ENCODE measurements at places on chromosomes 1 and 21.

DNA sequence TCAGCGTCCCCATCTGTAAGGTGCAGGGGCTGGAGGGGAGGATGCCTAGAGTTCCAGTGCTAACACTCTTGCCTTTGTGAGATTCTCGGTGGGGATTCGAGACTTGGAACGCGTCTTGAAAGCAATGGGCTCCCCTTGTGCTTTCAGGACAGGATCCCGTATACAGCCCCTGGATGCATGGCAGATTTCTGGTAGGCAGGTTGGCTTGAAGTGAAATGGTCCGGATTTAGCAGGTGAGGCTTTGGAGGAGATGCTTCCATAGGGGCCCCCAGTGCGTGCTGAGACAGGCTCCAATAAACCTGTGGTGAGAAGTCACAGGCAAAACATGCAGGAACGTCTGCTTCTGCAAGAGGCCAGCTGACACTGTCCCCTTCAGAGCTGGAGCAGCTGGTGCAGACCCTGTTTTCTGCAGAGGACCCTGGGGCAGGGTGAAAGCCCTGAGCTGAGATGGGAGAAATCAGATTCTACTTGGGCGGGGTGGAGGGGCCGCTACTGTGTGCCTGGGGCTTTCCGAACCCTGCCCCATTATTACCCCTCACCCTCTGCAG is 270.4 kb downstream of the PTPRU start:
- no peak for DNase-seq

DNA sequence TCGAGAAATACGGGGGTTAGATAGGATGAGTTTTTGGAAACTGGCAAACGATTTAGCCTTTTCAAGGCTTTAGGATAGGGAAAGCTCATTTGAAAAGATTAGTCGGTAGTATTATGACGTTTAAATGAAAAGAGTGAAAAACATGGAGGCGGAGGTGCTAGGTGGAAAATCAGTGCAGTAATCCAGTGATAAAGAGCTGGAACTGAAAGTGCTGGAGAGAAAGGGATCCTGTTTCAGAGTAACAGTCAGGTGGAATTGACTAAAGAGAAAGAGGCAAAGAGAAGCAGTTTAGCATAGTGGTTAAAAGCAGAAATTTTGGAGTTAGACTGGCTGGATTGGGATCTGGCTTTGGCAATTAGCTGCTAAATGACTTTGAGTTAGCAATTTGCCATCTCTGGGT is 945 bp downstream of the WDR3 start:
- DNase-seq: no peak

- DNase-seq: no peak
Measured at GRCh38 chr1:200740571-200741208, 2.0 kb downstream of the CAMSAP2 start.

- no peak for DNase-seq
Measured at GRCh38 chr1:194338241-194338948, 1152.0 kb upstream of the B3GALT2 start.

GRCh38 chr1:223244366-223245103 is 101.5 kb upstream of the TLR5 start:
- no peak for DNase-seq

DNA sequence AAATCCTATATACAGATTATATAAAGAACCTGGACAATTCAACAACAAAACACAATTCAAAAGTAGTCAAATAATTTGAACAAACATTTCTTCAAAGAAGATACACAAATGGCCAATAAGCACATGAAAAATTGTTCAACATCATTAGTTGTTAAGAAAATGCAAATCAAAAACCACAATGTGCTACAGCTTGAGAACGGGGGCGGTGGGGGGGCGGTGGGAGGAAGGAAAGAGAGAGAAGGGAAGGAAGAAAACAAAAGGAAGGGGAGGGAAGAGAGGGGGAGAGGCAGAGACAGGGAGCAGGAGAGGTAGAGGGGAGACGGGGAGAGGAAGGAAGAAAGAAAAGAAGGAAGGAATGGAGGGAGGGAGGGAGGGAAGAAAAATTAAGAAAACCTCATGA is 44.1 kb downstream of the ASH1L start:
- no peak for DNase-seq

DNA sequence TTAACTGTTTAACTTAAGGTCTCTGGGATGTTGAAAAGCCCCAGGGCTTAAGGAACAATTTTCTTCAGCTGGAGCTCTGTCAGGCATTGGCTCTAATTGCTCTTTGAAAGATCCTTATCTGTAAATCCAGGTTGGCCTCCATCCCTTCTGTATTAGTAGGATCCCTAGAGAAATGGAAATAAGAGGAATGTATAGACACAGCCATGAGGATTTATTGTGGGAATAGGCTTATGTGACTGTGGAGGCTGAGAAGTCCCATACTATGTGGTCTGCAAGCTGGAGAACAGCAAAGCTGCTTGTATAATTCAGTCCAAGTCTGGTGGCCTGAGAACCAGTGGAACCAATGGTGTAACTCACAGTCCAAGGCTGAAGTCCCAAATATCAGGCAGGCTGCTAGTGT is 47.6 kb upstream of the VAV3 start:
- DNase-seq: no peak

GRCh38 chr1:157948312-157949073 is 45.0 kb upstream of the KIRREL1 start:
- DNase-seq: peak; percentile 60

DNA sequence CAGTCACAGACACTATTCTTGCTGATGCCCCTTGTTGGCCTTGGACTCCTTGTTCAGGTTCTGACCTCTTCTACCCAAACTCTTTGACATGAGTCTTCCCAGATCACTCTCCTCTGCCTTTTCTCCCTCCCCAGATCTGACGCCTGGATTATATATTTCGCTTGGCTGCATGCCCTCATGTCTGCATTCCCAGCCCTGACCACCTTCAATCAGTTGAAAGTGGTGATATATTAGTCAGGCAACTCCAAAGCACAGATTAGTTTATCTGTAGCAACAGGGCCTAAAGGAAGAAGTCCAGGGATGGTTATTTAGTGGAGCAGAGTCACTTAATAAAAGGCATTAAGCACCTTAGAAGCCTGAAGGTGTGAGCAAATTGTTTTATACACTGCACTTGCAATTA is 110.0 kb upstream of the GUCA2B start:
- no peak for DNase-seq

- peak; percentile 10 for DNase-seq
Measured at GRCh38 chr1:185674201-185674600, 60.0 kb upstream of the HMCN1 start.

- DNase-seq: no peak
Measured at GRCh38 chr1:30909365-30910068, 959 bp upstream of the SDC3 start.

- DNase-seq: peak; percentile 42
Measured at GRCh38 chr1:200938955-200939354, 44.3 kb downstream of the INAVA start.

- no peak for DNase-seq
Measured at GRCh38 chr21:34524646-34525601, 12.9 kb upstream of the KCNE1 start.

GRCh38 chr1:193448682-193449461 is 262.5 kb upstream of the B3GALT2 start:
- DNase-seq: no peak

DNA sequence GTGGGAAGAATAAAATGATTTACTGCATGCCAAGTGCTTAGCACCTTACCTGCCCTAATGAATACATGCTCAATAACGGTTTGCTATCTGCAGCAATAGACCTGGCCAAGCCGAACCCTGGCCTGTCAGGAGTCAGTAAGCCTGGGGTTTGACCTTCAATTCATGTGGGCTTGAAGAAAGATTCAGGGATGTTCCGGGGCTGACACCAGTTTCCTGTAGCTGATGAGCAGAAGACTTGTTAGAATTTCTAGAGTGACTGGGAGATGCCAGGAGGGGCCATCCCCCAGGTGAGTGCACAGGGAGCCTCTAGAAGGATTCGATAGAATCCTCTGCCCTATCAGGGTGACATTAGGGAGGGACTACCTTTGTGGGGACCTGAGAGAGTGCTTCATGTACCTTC is 210.9 kb downstream of the HIVEP3 start:
- no peak for DNase-seq

GRCh38 chr1:151199873-151200581 is 1.7 kb downstream of the PIP5K1A start:
- DNase-seq: no peak

GRCh38 chr1:223844787-223845036 is 1.0 kb downstream of the TP53BP2 start:
- no peak for DNase-seq

DNA sequence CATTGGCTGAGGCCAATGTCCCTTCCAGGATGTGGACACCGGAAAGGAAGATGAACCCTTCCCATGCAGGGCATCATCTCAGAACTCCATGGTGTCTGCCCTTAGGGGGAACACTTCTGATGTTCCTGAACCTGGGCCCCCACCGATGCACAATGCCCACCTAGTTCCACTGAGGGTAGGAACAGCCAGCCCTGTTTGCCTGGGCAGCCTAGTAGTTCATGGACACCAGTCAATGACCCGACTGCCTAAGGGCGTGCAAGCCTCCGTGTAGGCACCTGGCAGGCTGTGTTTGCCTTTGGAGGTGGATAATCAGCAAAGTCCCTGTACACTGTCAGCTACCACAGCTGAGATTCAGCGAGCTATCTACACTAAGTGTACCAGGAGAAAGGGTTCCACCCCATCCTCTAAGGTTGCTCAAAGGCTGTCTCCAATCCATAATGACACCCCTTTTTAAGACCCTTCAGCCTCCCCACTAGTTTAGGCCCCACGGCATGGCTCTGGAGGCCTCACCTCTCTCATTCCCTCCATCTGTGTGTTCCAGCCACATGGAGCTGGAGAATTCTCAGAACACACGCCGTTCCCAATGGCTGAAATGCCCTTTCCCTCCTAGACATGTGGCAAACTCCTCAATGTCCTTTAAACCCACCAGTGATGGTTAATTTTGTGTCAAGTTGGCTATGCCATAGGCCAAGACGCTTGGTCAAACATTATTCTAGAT is 124.8 kb upstream of the EDN2 start:
- DNase-seq: no peak

- no peak for DNase-seq
Measured at GRCh38 chr1:224067621-224068457, 46.1 kb upstream of the FBXO28 start.

GRCh38 chr21:40049931-40050290 is 182.7 kb downstream of the PCP4 start:
- DNase-seq: no peak

GRCh38 chr1:234893725-234894630 is 234.7 kb downstream of the TOMM20 start:
- no peak for DNase-seq

- DNase-seq: no peak
Measured at GRCh38 chr1:38917337-38917736, 24.3 kb downstream of the RHBDL2 start.

DNA sequence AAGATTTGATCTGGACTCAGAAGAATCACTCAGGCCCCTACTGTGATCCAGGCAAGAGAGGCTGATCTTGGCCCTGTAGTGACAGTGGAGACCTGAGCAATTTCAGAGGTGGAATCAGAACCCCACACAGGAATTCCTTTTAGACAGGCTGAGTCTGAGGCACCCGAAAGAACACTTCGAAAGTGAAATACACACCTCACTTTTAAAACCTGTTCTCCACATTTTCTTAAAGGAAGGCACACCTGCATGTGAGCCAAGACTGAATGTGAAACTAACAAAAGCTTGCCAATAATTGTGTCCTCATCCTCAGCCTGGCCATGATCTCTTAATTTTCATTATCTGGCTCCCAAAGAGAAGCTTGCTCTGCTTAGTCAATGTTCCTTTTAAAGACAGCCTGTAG is 32.2 kb downstream of the SIPA1L2 start:
- no peak for DNase-seq

- DNase-seq: no peak
Measured at GRCh38 chr21:18350216-18350615, 53.4 kb downstream of the TMPRSS15 start.

DNA sequence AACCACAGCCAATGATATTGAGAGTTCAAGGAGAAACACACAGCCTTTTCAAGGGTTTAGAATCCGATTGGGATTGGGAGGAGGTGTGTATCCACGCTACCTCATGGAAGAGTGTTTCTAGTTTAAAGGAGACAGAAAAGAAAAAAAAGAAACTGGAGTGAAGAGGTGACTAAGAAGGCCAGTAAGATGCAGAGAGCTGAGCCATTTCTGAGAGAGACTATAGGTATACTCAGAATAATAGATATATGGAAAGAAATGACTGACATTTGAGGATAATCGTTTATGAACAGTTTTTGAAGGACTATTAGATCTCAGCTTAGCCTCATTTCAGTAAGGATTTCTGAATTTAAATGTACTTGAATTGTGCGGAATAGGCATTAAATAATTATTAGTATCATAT is 42.8 kb downstream of the LRRC8C start:
- DNase-seq: no peak

DNA sequence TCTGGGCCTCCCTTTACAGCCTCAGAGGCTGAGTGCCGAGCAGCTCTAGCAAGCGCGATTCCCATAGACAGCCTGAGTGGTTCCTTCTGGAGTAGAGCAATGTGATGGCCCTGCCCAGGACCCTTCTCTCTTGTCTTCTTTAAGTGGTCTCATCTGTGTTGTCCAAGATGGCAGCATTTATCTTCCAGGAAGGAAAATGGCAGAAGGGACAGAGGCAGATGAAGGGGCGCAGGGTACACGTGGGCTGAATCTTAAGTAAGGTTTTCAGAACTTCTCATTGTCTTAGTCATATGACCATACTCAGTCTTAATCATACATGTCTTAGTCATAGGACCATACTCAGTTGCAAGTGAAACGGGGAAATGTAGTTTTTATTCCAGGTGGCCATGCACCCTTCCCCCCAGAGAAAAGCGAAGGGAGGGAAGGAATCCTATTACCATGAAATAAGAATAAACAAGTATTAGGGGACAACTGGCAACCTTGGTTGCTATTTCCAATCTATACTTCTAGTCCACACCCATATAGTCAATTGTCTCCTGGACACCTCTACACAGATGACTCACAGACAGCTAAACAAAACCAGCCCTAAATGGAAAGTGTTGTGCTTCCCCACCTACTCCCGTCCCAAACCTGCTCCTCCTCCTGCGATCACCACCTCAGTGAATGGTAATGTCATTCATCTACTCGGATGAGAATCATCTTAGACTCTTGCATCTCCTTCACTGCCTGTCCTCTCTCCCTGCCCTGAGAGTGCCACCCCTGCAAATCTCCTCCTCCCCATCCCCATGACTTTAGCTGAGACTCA is 13.3 kb downstream of the OVAAL start:
- DNase-seq: no peak

- DNase-seq: no peak
Measured at GRCh38 chr1:66452162-66452561, 81.8 kb upstream of the SGIP1 start.

DNA sequence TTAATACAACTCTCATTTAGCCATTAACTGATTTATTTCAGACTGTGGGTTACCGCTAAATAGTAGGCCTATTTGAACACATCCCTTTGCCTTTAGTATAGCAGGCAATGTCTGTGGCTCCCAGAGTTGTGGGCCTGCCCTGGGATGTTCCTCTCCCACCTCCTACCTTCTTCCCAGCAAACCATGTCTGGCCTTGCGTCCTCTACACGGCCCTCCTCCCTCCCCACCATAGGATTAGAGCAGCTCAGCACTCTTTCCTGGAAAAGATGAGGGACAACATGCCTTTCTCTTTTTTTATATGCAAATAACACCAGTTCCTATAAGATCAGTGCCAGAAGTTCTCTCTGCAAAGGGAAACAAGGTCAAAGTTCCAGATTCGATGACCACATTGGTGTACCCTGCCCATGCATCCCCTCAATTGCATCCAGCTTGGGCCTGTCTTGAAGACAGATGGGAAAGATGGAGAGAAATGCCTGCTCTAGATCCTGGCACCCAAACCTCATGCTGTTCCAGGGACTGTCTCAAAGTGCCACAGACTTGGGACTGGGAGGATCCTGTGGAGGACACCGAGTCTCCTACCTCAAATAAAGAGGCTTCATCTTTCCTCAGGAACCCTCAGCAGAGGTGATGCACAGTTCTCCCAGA is 57.2 kb downstream of the CD46 start:
- DNase-seq: no peak
